ENCODE measurements at places on chromosomes 16 and 17.
A peak's percentile ranks its signal among the peaks of the same experiment; 100 is the strongest.

GRCh38 chr17:58517378-58517927, 3.0 kb upstream of the MTMR4 start:
- no peak for DNase-seq

- no peak for DNase-seq
Observed at GRCh38 chr17:28500712-28501379, 5.3 kb upstream of the FOXN1 start.

- DNase-seq, result no peak
Observed at GRCh38 chr16:71258372-71258771, 27.9 kb upstream of the HYDIN start.

- DNase-seq, result peak; percentile 46
Observed at GRCh38 chr16:59042301-59042700, 308.2 kb upstream of the GOT2 start.

DNA sequence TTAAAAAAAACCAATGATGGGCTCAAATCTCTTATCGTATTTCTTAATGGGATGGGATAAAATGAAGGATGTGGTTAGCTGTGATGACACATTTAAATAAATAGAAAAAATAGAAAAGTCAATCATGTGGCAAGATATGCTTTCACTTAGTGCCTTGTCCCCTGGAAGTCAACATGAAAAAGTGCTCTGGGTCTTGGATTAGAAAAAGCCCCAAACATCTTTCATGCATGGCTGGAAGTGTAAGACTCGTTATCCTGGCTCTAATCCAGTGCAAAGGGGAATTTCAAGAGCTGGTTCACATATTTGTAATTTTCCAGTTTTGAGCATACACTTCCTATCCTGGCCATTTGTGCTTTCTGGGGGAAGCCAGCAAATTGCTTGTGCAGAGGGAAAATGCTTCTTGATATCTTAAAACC, 160.9 kb downstream of the MAP2K6 start:
- no peak for DNase-seq

All from KG1 (cell line).